ENCODE measurements at places on chromosomes 4 and X. TPM values are rescaled to one million over a fixed set of nuclear protein-coding genes. Genes with fewer than 3 reads are reported as not detected.
A peak's percentile ranks its signal among the peaks of the same experiment; 100 is the strongest.

Gene IL13RA2
- not detected for polyA plus RNA-seq

Gene NAT8L
- not detected for polyA plus RNA-seq

Gene CT47B1
- not detected for polyA plus RNA-seq

Gene RHOH
- 266 TPM for polyA plus RNA-seq

Gene MTTP
- polyA plus RNA-seq, result not detected

GRCh38 chrX:139224953-139225665 lies 305.4 kb upstream of the F9 start:
- no peaks in the 10 kb centered on the region for H3K4me1 ChIP-seq
- H3K27ac ChIP-seq, result no peak overlapping the region
- DNase-seq, result no peak
- H3K36me3 ChIP-seq, result no peaks in the 10 kb centered on the region
- H3K27me3 ChIP-seq, result no peaks in the 10 kb centered on the region

DNA sequence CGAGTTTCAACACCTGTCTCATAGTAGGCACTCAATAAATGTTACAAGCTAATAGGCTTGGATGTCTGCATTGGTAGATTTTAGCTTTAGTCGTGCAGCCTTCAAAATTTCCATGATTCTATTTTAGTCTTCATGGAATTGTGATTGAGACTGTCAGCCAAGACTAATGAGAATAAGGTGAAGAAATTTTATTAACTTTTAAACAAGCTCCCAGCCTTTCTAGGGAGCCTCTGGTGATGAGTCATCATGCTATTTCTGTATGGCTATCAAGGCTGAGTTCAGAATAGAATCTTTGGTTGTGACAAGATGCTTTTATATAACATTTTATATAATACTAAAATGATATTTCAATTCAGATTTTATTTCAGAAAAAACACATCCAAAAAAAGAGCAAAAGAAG lies 685.8 kb downstream of the GABRG1 start:
- H3K36me3 ChIP-seq, result no peaks in the 10 kb centered on the region
- no peak overlapping the region for H3K4me3 ChIP-seq
- H3K27me3 ChIP-seq, result no peaks in the 10 kb centered on the region
- H3K27ac ChIP-seq, result no peak overlapping the region

- no peak overlapping the region for H3K27ac ChIP-seq
- H3K4me1 ChIP-seq, result no peaks in the 10 kb centered on the region
- no peaks in the 10 kb centered on the region for H3K36me3 ChIP-seq
- H3K27me3 ChIP-seq, result no peaks in the 10 kb centered on the region
Measured at GRCh38 chr4:28247805-28248204, 1387.2 kb downstream of the STIM2 start.

- no peak overlapping the region for H3K4me3 ChIP-seq
- H3K27ac ChIP-seq, result no peak overlapping the region
- no peaks in the 10 kb centered on the region for H3K27me3 ChIP-seq
- DNase-seq, result no peak
Measured at GRCh38 chr4:3403348-3403906, 38.3 kb upstream of the HGFAC start.

DNA sequence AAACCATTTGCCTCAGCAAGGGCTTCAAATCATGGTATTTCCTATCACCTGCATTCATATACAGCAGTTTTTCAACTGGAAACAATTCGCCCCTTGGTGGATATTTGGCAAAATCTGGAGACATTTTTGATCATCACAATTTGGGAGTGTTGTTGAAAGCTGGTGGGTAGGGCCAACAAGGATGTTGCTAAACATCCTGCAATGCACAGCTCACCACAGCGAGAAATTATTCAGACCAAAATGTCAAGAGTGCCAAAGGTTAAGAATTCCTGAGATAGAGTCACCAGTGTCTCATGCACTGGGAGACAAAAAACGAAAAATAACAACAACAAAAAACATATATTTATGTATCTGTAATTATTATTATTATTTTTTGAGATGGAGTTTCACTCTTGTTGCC lies 435.2 kb upstream of the CTSO start:
- no peak overlapping the region for H3K27ac ChIP-seq
- no peaks in the 10 kb centered on the region for H3K27me3 ChIP-seq
- H3K36me3 ChIP-seq, result no peaks in the 10 kb centered on the region

DNA sequence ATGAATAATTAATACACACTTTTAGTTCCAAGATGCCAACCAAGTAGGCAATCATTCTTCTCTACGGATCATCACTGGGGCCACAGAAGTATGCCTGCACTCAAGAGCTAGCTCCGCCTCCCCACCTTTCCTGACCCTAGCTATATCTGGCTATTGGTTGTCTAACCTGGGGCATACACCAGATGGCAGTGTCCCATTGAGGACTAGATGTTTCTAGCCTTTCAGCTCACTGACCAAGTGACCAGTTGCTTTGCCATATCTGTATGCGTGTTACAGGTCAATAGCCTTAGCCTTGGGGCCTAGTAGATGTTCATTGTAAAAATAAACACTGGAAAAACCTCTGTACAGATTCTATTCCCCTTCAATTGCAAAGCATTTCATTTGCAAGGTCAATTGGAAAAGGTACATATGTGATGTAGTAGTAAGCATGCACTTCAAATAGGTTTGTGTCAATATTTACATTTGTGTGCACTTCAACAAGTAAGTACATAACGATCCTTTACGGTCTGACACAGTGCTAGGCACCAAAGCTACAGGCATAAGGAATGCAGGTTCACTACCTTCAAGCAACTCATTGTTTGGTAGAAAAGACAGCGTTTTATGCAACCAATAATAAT lies 521.7 kb downstream of the PPARGC1A start:
- H3K27ac ChIP-seq, result no peak overlapping the region
- no peaks in the 10 kb centered on the region for H3K27me3 ChIP-seq
- no peak overlapping the region for H3K4me3 ChIP-seq
- no peaks in the 10 kb centered on the region for H3K36me3 ChIP-seq
- DNase-seq, result no peak

DNA sequence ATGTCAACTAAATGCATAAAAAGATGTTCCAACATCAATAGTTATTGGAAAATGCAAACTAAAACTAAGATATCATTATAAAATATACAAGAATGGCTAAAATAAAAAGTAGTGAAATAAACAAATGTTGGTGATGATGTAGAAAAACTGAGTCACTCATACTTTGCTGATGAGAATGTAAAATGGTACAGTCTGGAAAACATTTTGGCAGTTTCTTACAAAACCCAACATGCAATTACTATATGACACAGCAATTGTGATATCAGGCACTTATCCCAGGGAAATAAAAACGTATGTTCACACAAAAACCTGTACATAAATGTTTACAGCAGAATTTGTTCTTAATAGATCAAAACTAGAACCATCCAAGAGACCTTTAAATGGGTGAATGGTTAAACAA lies 182.6 kb downstream of the RTL9 start:
- no peak overlapping the region for H3K27ac ChIP-seq
- no peaks in the 10 kb centered on the region for H3K36me3 ChIP-seq
- no peaks in the 10 kb centered on the region for H3K27me3 ChIP-seq
- DNase-seq, result no peak
- H3K4me3 ChIP-seq, result no peak overlapping the region
- H3K4me1 ChIP-seq, result no peaks in the 10 kb centered on the region

GRCh38 chr4:157372567-157372966 lies 152.0 kb downstream of the GRIA2 start:
- no peak for DNase-seq
- no peaks in the 10 kb centered on the region for H3K27me3 ChIP-seq
- H3K27ac ChIP-seq, result no peak overlapping the region
- no peaks in the 10 kb centered on the region for H3K36me3 ChIP-seq
- no peaks in the 10 kb centered on the region for H3K4me1 ChIP-seq
- no peak overlapping the region for H3K4me3 ChIP-seq

DNA sequence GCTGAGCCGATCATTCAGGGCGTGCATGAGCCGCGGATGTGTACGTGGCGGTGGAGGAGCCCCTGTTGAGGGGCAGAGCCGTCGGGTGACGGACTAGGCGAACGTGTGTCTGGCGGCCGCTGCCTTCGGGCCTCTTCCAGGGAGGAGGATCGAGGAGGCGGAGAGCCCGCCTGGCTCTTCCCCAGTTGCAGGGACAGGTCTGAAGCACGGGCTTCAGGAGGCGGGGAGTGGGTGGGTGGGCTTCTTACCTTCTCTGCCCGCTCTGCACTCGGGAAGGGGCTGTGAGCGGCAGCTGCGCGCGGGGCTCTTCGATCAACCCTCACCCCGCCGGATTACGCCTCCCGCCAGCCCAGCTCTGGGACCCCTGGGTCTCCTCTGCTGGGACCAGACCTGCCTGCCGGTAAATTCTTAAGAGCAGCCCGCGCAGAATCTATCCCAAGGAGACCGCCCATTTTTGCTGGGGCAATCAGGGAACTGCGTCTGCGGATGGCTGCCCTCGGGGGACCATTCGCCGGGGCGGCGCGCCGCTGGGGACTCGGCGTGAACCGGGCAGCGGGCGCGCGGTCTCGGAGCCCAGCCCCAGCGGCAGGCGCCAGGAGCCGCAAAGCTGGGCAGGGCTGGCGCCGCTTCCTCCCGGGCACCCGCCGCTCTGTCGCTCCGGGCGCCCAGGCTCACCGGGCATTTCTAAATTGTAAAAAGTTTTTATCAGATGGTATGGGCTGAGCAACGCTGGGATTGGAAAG lies 4.9 kb downstream of the PLAC8 start:
- peak overlapping the region; percentile 60 for H3K4me3 ChIP-seq
- no peaks in the 10 kb centered on the region for H3K27me3 ChIP-seq
- peaks cover 10% of the 10 kb centered on the region for H3K36me3 ChIP-seq
- H3K4me1 ChIP-seq, result peaks cover 48% of the 10 kb centered on the region
- H3K27ac ChIP-seq, result peak overlapping the region; percentile 58
- peak; percentile 35 for DNase-seq

GRCh38 chr4:157005193-157005592 lies 33.6 kb upstream of the PDGFC start:
- H3K36me3 ChIP-seq, result no peaks in the 10 kb centered on the region
- DNase-seq, result no peak
- no peak overlapping the region for H3K4me3 ChIP-seq
- no peaks in the 10 kb centered on the region for H3K27me3 ChIP-seq
- no peak overlapping the region for H3K27ac ChIP-seq

DNA sequence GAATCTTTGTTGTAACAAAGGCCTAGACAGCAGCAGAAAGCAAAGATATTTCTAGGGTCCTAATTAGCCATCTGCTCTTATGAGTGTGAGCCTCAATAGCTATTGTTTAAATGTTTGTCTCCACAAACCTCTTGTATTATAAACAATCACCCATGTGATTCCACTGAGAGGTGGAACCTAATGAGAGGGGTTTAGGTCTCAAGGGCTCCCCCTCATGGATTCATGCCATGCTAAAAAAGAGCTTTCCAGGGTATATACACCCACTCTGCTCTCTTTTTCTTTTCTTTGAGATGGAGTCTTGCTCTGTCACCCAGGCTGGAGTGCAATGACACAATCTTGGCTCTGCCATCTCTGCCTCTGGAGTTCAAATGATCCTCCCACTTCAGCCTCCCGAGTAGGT lies 42.1 kb downstream of the TRIM61 start:
- DNase-seq, result no peak
- H3K27ac ChIP-seq, result no peak overlapping the region
- H3K27me3 ChIP-seq, result no peaks in the 10 kb centered on the region
- H3K4me1 ChIP-seq, result no peaks in the 10 kb centered on the region
- no peaks in the 10 kb centered on the region for H3K36me3 ChIP-seq
- no peak overlapping the region for H3K4me3 ChIP-seq

DNA sequence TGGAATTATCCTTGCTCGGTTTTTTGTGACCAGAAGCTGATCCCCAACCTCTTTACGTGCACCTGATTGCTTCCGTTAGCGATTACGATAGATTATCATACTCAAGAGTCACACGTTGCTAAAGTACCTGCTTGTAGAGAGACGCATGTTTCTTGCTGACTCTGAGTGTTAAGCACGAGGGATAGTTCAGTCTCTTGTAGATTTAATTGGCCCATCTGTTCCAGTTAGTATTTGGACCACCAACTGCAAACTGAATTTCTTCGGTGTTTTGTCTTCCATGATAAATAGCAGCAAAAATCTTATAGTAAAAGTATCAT lies 516 bp upstream of the COX18 start:
- H3K36me3 ChIP-seq, result no peaks in the 10 kb centered on the region
- peak overlapping the region; percentile 97 for H3K27ac ChIP-seq
- no peaks in the 10 kb centered on the region for H3K27me3 ChIP-seq
- no peak for DNase-seq
- peak overlapping the region; percentile 93 for H3K4me3 ChIP-seq

DNA sequence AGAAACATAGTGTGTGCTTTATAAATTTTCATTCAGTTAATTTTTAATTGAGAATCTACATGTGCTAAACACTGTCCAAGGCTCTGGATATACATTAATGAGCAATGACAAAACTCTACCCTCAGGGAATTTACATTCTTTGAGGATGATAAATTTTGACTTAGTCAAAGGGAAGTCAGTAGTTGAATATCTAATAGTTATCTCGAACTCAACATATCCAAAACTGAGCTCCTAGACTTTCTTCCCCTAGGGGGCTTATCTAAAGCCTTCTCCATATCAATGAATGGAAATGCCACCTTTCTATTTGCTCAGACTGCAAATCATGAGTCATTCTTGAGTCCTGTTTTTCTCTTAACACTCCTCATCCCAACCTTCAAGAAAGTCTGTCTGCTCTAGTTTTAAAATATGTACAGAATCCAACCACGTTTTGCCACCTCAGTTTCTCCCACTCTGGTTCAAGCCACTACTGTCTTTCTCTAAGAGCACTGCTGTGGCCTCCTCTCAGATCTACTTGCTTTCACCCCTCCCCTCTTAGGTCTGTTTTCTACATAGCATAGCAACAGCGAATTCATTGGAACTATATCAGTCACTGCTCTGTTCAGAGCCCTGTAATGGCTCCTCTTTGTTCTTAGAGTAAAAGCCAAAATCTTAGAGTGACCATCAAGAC lies 9.5 kb downstream of the PARM1 start:
- H3K27ac ChIP-seq, result no peak overlapping the region
- no peaks in the 10 kb centered on the region for H3K4me1 ChIP-seq
- no peaks in the 10 kb centered on the region for H3K27me3 ChIP-seq
- DNase-seq, result no peak
- no peaks in the 10 kb centered on the region for H3K36me3 ChIP-seq

- H3K27me3 ChIP-seq, result no peaks in the 10 kb centered on the region
- no peaks in the 10 kb centered on the region for H3K4me1 ChIP-seq
- DNase-seq, result no peak
- no peaks in the 10 kb centered on the region for H3K36me3 ChIP-seq
Measured at GRCh38 chrX:147953976-147954375, 27.2 kb upstream of the FMR1NB start.

GRCh38 chrX:115337491-115338144 lies 48.1 kb downstream of the LUZP4 start:
- H3K4me3 ChIP-seq, result no peak overlapping the region
- no peak for DNase-seq
- no peaks in the 10 kb centered on the region for H3K4me1 ChIP-seq
- H3K27me3 ChIP-seq, result no peaks in the 10 kb centered on the region
- H3K27ac ChIP-seq, result no peak overlapping the region
- no peaks in the 10 kb centered on the region for H3K36me3 ChIP-seq

DNA sequence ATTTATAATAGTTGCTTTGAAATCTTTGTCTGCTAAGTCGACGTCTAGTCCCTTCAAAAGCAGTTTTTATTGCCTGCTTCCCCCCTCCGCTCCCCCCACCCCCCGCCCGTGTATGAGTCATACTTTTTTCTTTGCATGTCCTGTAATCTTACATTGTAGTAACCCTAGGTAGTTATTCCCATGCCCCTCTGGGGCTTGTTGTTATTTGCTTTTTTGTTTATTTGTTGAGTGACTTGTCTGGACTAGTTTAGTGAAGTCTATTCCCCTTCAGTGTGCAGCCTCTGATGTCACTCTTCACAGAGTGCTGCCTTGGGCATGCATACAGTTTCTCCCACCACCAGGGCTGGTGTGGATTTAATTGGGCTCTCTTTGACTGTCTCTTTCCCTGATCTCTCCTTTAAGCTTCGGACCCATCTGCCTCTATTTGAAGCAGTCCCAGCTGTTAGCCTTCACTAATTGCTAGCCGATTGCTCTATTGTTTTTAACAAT lies 86.2 kb downstream of the PPEF1 start:
- no peaks in the 10 kb centered on the region for H3K4me1 ChIP-seq
- H3K27me3 ChIP-seq, result no peaks in the 10 kb centered on the region
- no peak for DNase-seq
- no peak overlapping the region for H3K27ac ChIP-seq
- H3K36me3 ChIP-seq, result no peaks in the 10 kb centered on the region
